ENCODE measurements at places on chromosomes 7 and 10.

GRCh38 chr10:5840314-5841307 lies 27.4 kb upstream of the GDI2 start:
- DNase-seq: no peak

DNA sequence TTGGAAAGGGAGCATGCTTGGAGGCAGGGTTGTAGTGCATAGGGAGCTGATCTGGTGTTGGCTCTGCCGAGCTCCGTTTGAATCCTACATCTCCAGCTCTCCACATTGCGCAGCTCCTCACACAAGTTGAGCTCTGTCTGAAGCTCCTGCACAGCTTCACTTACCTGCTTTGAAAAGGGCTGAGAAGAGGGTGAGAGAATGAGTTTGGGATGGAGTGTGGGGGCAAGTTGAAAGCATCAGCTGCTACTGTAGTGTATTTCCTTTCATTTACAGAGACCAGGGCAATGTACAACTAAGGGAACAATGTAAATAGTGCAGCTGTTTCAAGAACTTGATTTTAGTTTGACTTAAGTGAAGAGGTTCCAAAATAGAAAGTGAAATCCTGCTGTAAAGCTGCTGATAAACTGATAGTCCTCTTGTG lies 88.5 kb downstream of the VTI1A start:
- no peak for DNase-seq

- DNase-seq: no peak
Measured at GRCh38 chr10:132407243-132407746, 10.3 kb downstream of the PWWP2B start.

- DNase-seq: no peak
Measured at GRCh38 chr7:106372126-106372525, 87.3 kb upstream of the NAMPT start.

- DNase-seq: no peak
Measured at GRCh38 chr10:74415146-74415839, 264.3 kb downstream of the ADK start.

DNA sequence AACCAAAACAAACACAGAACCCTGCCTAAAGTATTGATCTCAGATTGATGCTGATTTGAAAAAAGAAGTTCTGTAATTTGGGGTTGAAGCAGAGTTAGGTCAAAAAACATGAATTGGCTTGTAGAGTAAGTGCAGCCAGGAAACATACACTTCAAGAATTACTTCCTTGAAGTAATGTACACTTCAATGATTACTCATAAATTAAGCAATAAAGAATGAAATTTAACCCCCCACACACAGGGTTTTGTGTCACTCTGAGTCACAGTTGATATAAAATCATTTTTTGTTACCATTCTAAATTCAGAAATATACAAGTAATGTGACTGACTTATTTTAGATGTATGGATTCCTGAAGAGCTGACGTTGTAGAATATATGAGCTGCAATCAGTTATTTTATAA lies 622.2 kb downstream of the POM121L12 start:
- no peak for DNase-seq

GRCh38 chr7:82343716-82344115 lies 99.9 kb downstream of the CACNA2D1 start:
- no peak for DNase-seq

- DNase-seq: no peak
Measured at GRCh38 chr7:54109501-54109900, 432.7 kb upstream of the VSTM2A start.

- no peak for DNase-seq
Measured at GRCh38 chr10:5373307-5373706, 8.5 kb downstream of the UCN3 start.

DNA sequence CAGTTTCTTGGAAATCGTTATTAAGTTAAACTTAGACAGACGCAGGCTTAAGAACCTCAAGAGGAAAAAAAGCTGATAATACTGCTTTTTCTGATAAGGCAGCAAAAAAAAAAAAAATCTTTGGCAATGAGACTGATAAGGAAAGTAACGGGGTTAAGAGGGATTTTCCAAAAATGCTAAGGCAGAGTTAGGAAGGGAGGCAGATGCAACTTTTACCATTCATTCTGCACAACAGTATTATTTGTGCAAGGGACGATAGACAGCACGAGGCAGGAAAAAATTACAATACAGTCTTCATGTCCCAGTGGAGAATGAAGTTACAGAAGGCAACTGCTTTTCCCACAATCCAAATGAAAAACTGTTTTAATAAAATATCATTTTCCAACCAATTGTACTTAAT lies 194.0 kb downstream of the DOCK4 start:
- DNase-seq: no peak

DNA sequence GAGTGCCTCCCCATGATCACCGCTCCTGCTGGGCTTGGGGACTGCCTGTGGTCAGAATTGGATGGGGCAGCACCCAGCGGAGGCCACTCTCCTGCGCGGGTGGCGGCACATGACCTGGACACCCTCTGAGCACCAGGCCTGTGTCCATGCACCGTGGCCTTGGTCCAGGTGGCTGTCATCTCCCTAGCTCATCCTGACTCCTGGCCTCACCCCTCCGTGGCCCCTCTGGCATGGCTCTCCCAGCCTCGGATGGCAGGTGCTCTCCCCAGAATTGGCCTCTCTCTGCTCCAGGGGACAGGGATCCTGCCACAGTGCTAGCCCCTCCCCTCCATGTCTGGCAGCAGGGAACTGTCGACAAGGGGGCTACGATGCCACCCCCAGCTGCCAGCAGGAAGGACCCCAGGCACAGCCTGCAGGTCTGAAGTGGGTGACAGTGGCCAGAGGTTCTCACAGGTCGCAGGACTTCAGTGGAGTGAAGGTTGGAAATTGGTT lies 37.2 kb upstream of the BTBD16 start:
- no peak for DNase-seq

DNA sequence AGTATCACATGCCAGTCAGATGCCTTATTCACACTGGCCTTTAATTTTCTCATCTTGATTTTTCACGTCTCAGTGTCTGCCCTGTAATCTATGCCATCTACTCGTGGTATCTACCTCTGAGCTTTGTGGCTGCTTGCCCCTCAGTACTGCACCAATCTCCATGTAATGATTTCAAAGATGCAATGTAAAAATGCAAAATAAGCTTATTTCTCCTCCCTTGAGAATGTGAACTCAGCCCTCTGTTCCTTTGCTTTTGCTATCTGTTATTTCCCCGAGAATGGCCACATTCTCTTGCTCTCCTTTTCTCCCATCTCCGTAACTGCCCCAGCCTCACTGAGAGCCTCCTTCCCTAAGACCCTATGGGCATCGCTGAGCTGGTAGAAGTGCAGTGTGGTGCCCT lies 317.5 kb downstream of the SFMBT2 start:
- DNase-seq: no peak

DNA sequence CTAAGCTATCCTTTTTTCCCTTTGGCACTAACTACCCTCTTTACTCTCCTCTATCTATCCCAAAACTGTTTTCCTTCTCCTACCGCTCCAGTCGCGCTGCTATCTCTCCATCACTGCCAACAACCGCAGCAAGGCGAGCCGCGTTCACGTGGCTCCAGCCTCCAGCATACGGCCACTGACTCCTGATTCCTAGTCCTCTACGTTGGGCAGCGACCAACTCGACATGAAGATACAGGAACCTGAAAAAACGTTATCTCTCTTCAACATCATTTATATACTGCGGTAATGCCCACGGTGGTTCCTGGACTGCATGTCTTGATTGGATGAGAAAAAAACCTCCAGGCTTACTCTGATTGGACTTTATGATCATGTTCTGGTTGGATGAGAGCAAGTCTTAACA lies 129.5 kb downstream of the ZNF716 start:
- no peak for DNase-seq

DNA sequence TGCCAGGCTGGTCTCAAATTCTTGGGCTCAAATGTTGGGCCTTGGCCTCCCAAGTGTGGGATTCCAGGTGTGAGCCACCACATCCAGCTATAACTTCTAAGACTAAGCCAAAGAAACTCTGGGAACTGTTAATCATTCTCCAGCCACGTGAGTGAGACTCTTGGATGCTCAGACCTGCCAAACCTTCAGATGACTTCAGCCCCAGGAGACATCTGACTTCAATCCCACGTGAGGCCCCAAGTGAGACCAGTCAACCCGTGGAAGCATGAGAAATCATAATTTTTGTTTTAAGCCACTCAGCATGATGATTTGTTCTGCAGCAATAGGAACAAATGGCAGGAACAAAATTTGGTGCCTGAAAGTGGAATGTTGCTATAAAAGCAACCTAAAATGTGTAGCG lies 4.3 kb upstream of the PCBD1 start:
- no peak for DNase-seq

DNA sequence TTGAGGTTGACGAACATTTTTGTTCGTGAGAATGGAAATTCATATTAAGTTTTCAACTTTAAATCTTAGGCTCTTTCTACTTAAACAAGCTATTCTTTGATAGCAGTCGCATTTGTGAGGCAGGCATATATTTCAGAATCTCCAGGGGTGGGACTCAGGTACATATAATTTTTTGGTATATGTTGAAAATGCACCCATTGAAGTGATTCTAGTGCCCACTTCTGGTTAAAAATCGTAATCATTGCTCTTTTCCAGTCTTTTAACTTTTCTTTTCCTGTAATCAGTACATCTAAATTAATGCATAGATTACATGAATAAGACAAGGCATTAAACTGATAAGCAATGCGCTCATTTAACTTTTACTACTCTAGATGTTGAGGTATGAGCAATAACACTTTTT lies 67.8 kb downstream of the ZNRF2 start:
- no peak for DNase-seq

- no peak for DNase-seq
Measured at GRCh38 chr10:51860257-51860656, 160.9 kb upstream of the CSTF2T start.

DNA sequence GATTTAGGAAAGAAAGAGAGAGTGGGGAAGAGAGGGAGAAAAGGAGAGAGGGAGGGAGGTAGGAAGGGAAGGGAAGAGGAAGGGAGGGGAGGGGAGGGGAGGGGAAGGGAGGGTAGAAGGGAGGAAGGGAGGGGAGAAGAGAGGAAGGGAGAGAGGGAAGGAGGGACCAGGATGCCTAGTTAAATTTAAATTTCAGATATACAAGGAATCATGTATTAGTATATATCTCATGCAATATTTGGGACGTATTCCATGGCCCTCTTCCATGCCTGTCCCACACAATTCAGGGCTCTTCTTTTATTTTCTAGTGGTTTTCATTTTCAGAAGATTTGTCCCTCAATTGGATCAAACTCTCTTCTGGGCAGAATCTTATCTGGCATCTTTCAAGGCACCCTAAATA lies 172.4 kb upstream of the PRR15 start:
- DNase-seq: no peak

DNA sequence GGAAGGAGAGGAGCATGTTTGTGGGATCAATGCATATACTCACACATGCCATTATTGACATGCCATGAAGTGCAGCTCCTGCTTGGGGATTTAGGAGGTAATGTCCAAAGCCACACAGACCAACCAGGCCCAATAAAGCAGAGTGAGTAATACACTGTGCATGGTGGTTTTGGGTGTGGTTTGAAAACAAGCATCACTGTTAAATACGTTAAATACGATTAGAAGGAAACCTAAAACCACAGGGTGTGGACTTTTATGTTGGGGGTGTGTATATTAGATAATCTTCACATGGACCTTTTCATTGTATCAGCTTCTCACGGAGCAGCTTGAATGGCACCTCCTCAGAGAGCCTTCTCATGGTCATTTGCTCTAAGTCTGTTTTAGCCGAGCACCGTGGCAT lies 10.4 kb upstream of the EIF3A start:
- peak; percentile 33 for DNase-seq

GRCh38 chr10:91389636-91390512 lies 20.3 kb upstream of the HECTD2 start:
- peak; percentile 28 for DNase-seq

GRCh38 chr10:70965566-70965965 lies 77.2 kb upstream of the PCBD1 start:
- no peak for DNase-seq

- no peak for DNase-seq
Measured at GRCh38 chr10:24307116-24307515, 98.2 kb downstream of the KIAA1217 start.

- DNase-seq: peak; percentile 70
Measured at GRCh38 chr10:80500572-80501380, 36.9 kb upstream of the SH2D4B start.

DNA sequence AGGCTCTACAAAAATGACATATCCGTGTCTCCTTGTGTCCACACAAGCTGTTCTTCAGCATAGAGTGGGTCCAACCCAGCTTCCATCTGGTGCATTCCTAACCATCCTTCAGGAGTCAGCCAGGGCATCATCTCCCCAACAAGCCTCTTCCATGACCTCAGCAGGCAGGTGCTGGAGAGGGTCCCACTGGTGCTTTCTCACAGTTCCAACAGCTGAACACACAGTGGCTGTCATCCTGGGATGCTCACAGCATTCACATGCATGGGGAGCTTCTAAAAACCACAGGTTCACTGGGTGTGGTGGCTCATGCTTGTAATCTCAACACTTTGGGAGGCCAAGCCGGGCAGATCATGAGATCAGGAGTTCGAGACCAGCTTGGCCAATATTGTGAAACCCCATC lies 6.4 kb upstream of the CYP3A4 start:
- DNase-seq: no peak

DNA sequence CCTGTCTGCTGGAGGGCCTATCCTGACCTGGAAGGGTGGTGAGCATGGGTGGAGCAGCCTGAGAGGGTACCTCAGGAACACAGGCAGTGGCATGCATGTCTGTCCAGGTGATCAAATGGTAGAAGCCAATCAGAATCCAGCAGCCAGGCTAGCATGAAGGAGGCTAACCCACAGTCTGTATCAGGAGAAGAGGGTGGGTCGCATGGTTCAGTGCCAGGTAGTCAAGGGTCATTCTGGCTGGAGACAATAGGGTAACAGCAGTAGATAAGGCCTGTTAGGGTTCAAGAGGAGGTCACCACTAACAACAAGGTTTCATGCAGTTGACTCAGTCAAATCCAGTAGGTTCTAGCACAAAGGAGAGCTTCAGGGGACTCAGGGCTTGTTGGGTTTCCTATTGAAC lies 10.4 kb downstream of the ALDH18A1 start:
- DNase-seq: no peak

DNA sequence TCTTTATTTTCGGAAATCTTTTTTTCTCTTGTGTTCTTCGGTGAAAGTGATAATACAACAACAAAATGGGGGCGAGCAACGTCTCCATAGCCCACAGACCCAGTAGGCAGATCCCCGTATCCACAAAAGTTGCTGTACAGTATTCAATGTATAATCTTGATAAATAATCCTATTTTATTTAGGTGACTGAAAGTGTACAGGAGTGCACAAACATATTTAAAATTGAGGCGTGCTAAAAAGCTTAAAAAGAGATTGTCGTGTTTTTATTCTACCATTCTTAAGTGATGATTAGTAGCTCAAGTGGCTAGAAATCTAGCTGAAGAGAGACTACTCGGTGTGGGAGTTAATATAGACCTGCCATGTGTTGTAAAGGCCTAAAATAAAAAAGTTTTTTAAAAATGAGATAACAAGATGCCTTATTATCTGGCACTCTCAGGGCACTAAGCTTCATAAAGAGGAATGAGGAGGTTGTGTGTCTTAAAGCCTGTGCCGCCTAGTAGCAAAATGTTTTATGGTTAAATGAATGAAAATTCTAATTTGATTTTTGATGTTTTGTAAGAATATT lies 1.6 kb downstream of the CAPZA2 start:
- no peak for DNase-seq

- no peak for DNase-seq
Measured at GRCh38 chr10:115171392-115171960, 78.3 kb downstream of the ATRNL1 start.
